NCI-H2029 (cell line): ENCODE measurements at places on chromosomes 16 and 17.

DNA sequence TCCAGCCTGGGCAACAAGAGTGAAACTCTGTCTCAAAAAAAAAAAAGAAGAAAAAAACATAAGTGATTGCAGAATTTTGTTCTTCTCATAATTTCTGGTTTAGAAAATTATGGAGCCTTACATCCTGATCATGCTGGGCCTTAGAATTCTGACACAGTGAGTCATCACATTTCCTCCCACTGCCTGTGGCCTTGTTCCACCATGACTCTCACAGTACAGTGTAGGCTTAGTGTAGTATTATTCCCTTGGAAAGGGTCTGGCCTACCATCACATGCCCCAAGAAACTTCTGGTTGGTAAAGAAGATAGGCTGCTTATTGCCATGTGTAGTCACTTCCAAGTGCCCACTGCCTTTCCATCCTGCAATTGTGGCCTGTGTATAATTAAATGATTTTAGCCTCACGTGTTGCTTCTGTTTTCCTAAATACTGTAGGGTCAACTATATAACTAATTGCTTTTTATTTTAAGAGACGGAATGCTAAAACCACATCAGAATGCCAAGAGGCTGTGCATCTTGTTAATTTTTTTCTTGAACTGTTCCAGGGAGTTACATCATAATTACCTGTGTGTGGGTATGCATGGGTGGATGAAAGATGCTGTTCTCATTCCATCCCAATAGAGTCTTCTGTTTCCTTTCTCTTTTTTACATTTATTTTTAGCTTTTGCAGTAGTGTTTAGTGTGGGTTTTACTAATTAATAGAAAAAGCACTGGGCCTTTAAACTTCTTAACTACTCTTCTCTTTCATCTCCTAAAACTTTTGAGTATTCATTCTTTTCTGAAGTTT, 25.9 kb downstream of the OGFOD1 start:
- DNase-seq = no peak

GRCh38 chr17:50872710-50873424, 6.7 kb upstream of the TOB1 start:
- no peak for DNase-seq

- no peak for DNase-seq
Measured at GRCh38 chr16:89352091-89352681, 134.7 kb downstream of the ZNF778 start.

GRCh38 chr17:59367657-59368045, 36.2 kb downstream of the YPEL2 start:
- DNase-seq = no peak
